ENCODE measurements at places on chromosomes 1 and 21. TPM values are rescaled to one million over a fixed set of nuclear protein-coding genes. Genes with fewer than 3 reads are reported as not detected.

DNA sequence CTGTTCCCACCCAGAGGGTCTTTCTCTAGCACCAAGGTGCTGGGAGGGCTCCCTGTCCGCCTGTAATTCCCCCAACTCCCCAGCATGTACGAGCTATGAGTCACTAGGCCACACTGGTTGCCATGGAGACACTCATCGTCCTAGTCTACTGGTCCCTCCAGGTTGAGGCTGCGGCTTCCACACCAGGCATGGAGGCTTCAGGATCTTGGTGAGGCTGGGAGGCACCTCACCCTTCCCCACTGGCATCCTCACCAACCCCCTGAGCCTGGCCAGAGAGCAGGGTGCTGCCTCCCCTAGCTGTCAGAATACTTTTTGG is 75.6 kb upstream of the KAZN start:
- no peak for DNase-seq

The KCNK1 gene
- 18.7 TPM for total RNA-seq

DNA sequence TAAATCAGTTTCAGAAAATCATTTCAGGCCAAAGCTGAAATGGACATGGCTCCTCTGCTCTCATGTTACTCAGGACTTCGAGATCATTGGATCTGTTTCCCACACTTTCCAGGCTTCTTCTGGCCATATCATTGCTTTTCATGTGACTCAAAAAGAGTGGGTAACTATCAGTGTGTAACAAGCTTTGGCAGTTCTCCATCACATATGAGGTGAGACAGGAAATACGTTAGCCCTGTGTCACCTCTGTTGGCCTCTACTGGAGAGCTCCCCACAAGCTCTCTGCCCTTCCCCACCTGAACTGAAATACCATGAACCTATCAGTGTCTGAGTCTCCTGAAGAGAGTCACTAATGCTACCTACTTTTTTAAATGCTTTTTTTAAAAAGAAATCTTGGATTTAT is 128.2 kb downstream of the LBR start:
- DNase-seq = no peak

DNA sequence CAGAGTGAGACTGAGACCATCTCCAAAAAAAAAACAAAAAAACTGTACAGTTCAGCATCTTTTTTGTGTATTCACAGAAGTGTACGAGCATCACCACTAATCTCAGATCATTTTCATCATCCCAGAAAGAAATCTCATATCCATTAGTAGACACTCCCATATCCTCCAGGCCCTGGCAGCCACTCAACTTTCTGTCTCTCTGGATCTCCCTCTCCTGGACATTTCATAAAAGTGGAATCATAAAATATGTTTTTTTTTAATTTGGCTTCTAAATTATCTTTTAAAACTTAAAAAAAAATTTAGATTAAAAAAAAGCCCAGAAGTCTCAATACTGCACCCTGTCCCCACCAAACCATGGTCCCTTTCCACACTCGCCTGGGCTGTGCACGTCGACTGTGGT is 22.1 kb downstream of the RIPPLY3 start:
- DNase-seq = no peak

The SSBP3 gene
- 129 TPM for total RNA-seq

DNA sequence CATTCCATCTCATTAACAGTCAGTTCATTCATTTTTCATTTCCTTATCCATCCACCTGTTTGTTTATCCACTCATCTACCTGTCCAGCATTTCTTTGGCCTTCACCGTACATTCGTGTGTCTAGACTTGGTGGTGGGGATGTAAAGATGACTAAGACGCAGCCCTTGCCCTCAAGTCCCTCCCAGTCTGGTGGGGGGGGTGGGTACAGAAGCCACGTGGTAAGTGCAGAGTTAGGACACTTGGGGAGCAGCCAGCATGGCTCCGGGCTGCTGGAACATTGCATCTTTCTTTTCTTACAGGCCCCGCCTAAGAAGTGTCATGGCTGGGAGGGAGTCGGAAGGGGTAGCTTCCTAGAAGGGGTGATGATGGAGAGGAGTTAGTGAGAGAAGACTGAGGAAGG is 17.2 kb downstream of the KIF26B start:
- no peak for DNase-seq

Data from type B pancreatic cell (in vitro differentiated cells).